ENCODE measurements at places on chromosomes 2 and 18. TPM values are rescaled to one million over a fixed set of nuclear protein-coding genes. Genes with fewer than 3 reads are reported as not detected.

Gene IL18RAP
- total RNA-seq = 0.89 TPM

Gene C1QL2
- total RNA-seq = not detected

Gene TMEM247
- not detected for total RNA-seq

Gene UGT1A10
- not detected for total RNA-seq

Gene EGR4
- not detected for total RNA-seq

Gene STAT4
- total RNA-seq = 21.5 TPM

Gene NOP58
- total RNA-seq = 21.1 TPM

Gene CPLX4
- total RNA-seq = not detected

Gene COBLL1
- total RNA-seq = 23.9 TPM

Gene CCDC74B
- 0.54 TPM for total RNA-seq

Gene LRRTM1
- 0.52 TPM for total RNA-seq

DNA sequence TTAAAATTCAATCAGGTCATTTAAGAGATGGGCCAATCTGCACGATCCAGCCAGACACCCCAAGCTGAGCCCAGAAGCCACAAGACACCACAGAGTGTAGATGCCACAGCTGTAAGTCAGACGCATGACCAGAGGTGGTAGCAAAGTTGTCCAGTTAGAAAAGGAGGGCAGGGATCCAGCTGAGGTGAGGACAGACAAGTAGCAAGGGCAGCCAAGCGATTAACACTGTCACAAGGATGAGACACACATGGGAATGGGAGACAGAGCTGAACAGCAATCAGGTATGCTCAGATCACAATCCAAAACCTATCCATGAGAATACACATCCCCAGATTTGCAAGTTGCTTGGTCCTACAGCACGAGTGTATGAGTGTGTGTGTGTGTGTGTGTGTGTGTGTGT lies 143.4 kb upstream of the STK17B start:
- DNase-seq = peak; percentile 72
- no peaks in the 10 kb centered on the region for H3K27me3 ChIP-seq
- H3K27ac ChIP-seq = no peak overlapping the region
- peaks cover 20% of the 10 kb centered on the region for H3K4me1 ChIP-seq
- no peak overlapping the region for H3K4me3 ChIP-seq

DNA sequence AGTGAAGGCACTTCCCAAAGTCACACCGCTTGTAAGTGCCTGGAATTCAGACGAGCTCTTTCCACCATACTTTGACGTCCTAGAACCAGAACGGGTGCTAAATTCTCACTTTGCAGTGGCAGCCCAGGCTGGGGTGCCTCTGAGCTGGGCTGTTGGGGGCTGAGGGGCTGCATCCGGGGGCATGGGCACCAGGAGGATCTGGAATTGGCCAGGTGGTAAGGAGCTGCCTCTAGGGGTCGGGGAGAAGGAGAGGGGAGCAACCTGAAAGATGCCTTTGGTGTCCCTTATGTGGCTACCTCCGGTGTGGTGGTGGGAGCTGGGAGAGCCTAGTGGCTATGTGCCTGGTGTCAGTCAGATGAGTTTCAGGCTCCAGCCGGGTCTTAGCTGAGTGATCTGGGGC lies 7.1 kb downstream of the ATOH8 start:
- peaks cover 82% of the 10 kb centered on the region for H3K4me1 ChIP-seq
- H3K27ac ChIP-seq = no peak overlapping the region
- H3K27me3 ChIP-seq = no peaks in the 10 kb centered on the region
- DNase-seq = no peak
- peaks cover 25% of the 10 kb centered on the region for H3K36me3 ChIP-seq
- H3K4me3 ChIP-seq = no peak overlapping the region

DNA sequence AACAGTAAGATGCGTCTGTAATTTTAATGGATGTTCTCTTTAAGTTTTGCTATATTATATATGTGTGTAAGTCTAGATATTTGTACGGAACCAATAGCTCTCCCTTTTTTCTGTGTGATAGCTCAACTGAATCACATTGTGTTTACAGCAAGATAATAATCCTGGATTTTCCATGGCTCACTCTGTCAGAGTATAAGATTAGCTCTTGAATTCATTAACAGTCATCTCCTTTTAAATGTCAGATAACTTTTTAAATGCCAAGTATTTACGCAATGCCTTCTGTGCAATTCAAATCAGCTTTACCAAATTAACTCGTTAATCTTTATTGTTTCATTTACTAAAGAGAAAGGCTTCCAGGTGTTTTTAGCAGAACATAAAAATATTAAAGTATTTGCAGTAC lies 76.9 kb downstream of the KIAA2012 start:
- no peak overlapping the region for H3K27ac ChIP-seq
- H3K36me3 ChIP-seq = no peaks in the 10 kb centered on the region
- no peak for DNase-seq
- H3K4me1 ChIP-seq = peaks cover 3% of the 10 kb centered on the region

DNA sequence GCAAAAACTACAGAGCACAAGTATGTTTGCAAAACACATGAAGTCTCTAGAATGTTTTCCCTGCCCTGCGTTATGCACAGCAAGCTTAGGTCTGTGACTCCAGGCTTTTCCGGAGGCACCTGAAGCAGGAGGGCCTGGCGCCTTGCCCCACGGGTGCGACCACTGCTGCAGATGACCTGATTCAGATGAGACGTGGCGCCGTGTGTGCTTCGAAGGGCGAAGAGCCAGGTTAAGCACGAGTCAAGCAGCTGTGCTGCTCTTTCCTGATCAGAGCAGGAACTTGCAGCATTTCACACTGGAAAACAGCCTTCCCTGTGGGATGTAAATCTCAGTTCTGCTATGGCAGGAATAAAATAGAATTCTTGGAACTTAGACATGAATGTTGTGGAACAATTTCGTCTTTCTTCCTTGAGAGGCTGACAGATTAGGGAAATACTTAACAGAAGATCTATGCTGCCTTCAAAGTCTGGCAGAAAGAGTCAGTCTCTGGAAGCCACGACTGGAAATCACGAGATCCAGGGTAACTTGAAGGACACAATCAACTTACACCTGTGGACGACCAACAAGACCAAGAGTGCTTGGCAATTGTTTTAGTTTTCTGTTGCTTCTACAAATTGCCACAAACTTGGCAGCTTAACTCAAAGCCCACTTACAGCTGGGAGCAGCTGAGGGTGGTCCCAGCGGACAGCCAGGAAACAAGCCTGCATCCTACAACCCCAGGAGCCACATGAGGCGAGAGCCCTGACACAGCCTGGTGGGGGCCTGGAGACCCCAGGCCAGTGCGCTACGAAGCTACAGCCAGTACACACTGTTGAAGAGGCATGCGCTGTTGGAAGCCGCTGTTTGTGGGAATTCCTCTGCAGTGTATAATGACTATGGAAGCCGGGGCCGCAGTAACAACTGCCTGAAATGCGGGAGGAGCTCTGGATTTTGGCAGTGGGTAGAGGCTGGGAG lies 42.9 kb downstream of the EIPR1 start:
- DNase-seq = no peak
- H3K4me3 ChIP-seq = no peak overlapping the region
- no peaks in the 10 kb centered on the region for H3K4me1 ChIP-seq
- H3K27ac ChIP-seq = no peak overlapping the region

GRCh38 chr18:76315722-76316230 lies 179.3 kb downstream of the ZNF516 start:
- H3K27ac ChIP-seq = no peak overlapping the region
- H3K27me3 ChIP-seq = no peaks in the 10 kb centered on the region
- no peaks in the 10 kb centered on the region for H3K36me3 ChIP-seq
- H3K4me3 ChIP-seq = no peak overlapping the region

DNA sequence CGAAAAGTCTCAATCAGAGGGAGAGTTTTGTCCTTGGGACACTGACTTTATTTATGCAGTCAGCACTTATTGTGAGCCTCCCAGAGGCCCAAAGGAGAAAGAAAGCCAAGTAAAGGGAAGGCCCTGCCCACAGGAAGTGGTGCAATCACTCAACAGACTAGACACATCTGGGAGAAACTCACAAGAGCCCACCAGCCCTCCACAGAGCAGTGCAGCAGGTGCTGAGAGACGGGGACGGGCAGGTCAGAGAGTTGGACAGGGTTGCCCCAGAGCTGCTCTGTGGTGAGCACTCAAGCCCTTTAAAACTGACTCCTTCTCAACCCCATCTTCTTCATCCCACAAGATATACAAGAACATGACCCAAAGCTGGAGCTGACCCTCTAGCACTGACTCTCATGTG lies 96.0 kb downstream of the TFCP2L1 start:
- H3K27ac ChIP-seq = no peak overlapping the region
- no peak overlapping the region for H3K4me3 ChIP-seq
- DNase-seq = no peak
- no peaks in the 10 kb centered on the region for H3K27me3 ChIP-seq
- no peaks in the 10 kb centered on the region for H3K4me1 ChIP-seq

DNA sequence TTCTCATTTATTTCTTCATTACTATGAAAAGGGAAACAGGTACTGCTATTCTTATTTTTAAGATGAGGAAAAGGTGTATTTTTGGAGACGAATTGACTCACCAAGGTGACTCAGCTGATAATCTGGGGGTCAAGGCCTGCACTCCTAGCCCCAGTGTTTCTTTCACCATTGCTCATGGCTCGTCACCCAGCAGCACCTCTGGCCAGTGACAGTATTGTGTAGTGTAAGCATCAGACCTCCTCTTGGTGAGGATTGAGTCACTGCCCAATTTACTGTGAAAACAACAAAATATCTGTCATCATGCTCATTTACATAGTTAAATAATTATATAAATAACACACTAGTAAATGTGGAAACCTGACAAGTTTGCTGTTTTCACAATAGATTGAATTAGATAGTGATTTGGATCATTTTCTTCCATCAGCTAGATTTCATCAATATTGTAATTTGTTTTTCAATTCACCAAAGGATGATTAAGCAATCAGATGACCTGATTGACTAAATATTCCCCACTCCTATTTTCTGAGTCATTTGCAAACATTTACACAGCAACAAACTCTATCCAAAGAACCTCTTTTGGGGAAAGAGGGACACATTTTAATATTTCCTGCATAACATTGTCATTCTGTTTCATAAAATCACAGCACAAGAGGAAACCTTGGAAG lies 492.8 kb upstream of the RAB12 start:
- H3K4me1 ChIP-seq = peaks cover 7% of the 10 kb centered on the region
- DNase-seq = no peak
- no peaks in the 10 kb centered on the region for H3K27me3 ChIP-seq
- H3K4me3 ChIP-seq = no peak overlapping the region

- no peak overlapping the region for H3K27ac ChIP-seq
- DNase-seq = no peak
- no peaks in the 10 kb centered on the region for H3K27me3 ChIP-seq
- H3K4me3 ChIP-seq = no peak overlapping the region
These were observed 23.8 kb downstream of the COPS8 start for GRCh38 chr2:237109421-237109934.

DNA sequence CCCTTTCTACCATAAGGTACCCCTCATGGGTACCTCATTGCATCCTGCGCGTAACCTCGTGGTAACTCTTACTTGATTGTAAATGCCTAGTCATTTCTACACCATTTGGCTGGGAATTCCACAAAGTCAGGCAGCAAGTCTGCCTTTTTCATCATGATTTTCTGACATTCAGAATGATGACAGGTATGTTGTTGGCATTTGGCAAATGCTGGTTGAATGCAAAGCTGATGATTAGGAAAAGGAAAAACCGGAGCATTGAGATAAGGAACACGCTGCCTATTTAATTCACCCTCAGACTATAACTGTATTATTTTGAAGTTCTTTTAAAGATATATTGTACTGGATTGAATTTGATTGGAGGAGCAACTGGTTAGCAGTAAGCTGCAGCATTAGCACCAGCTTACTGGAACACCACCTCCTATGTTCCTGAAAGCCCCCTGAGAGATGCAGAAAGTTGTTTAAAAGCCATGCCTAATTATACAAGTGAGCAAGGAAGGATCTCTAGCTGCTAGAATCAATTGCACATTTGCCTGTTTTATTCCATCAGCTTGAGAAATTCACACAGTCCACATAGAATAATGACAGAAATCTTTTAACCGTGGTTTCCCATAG lies 520.1 kb downstream of the LRP1B start:
- no peak for DNase-seq
- H3K36me3 ChIP-seq = no peaks in the 10 kb centered on the region
- no peak overlapping the region for H3K27ac ChIP-seq
- no peaks in the 10 kb centered on the region for H3K4me1 ChIP-seq

DNA sequence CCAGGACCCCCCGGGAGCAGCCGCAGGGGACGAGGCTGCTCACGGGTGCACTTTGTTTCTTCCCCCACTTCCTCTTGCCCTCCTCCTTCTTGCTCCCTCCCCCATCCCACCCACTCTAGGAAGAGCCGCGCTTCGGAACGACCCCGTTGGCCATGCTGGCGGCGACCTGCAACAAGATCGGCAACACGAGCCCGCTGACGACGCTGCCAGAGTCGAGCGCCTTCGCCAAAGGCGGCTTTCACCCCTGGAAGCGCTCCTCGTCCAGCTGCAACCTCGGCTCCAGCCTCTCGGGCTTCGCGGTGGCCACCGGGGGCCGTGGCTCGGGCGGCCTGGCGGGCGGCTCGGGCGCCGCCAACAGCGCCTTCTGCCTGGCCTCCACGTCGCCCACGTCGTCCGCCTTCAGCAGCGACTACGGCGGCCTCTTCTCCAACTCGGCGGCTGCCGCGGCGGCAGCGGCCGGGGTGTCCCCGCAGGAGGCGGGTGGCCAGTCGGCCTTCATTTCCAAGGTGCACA lies 1.3 kb downstream of the SP9 start:
- H3K4me1 ChIP-seq = peaks cover 48% of the 10 kb centered on the region
- H3K36me3 ChIP-seq = no peaks in the 10 kb centered on the region

GRCh38 chr2:102436323-102436722 lies 13.4 kb downstream of the IL18RAP start:
- no peak overlapping the region for H3K27ac ChIP-seq
- no peaks in the 10 kb centered on the region for H3K27me3 ChIP-seq
- H3K4me3 ChIP-seq = no peak overlapping the region
- no peaks in the 10 kb centered on the region for H3K36me3 ChIP-seq
- peaks cover 12% of the 10 kb centered on the region for H3K4me1 ChIP-seq
- peak; percentile 15 for DNase-seq

DNA sequence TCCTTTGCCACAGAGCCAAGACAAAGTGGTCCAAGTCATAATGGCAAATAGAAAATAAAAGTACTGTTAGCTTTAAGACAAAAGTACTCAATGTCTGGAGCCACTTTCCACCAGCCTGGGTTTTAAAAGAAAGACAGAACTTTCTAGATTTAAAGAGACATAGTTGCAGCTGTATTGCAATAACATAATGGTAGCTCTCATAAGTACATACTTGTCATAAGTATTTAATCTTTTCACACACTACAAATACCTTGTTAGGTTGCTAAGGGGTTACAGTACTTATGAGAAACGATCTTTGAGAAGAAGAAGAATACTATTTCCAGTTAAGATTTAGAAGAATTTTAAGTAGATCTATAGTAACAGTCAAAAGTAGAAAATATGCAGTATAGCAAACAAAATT lies 28.9 kb upstream of the AQP4 start:
- H3K36me3 ChIP-seq = no peaks in the 10 kb centered on the region
- H3K4me3 ChIP-seq = no peak overlapping the region
- no peak for DNase-seq
- H3K27me3 ChIP-seq = no peaks in the 10 kb centered on the region
- H3K27ac ChIP-seq = no peak overlapping the region
- no peaks in the 10 kb centered on the region for H3K4me1 ChIP-seq

DNA sequence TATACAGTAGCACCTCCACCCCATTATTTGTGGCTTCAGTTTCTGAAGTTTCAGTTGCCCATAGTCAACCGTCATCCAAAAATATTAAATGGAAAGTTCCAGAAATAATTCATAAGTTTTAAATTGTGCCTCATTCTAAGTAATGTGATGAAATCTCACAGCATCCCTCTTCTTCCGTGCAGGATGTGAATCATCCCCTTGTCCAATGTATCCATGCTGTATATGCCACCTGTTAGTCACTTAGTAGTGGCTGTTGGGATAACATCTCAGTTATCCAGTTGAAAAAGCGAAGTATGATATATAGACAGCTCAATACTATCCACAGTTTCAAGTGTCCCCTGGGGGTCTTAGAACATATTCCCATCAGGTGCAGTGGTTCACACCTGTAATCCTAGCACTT lies 119.1 kb upstream of the OTX1 start:
- no peak overlapping the region for H3K27ac ChIP-seq
- H3K4me1 ChIP-seq = no peaks in the 10 kb centered on the region
- no peak overlapping the region for H3K4me3 ChIP-seq
- no peak for DNase-seq
- no peaks in the 10 kb centered on the region for H3K27me3 ChIP-seq

All from heart left ventricle (tissue), 16 donors.